Activated T-cell treated with anti-CD3 and anti-CD28 coated beads, Interleukin-2, amount 50 U/mL, for 72 hours (primary cell): ENCODE measurements at places on chromosomes 16 and 17.
A peak's percentile ranks its signal among the peaks of the same experiment; 100 is the strongest.

- DNase-seq: peak; percentile 30
These were observed 509 bp upstream of the ATAD5 start for GRCh38 chr17:30831257-30831656.

- no peak for DNase-seq
These were observed 131.6 kb upstream of the PLCG2 start for GRCh38 chr16:81647527-81647926.

DNA sequence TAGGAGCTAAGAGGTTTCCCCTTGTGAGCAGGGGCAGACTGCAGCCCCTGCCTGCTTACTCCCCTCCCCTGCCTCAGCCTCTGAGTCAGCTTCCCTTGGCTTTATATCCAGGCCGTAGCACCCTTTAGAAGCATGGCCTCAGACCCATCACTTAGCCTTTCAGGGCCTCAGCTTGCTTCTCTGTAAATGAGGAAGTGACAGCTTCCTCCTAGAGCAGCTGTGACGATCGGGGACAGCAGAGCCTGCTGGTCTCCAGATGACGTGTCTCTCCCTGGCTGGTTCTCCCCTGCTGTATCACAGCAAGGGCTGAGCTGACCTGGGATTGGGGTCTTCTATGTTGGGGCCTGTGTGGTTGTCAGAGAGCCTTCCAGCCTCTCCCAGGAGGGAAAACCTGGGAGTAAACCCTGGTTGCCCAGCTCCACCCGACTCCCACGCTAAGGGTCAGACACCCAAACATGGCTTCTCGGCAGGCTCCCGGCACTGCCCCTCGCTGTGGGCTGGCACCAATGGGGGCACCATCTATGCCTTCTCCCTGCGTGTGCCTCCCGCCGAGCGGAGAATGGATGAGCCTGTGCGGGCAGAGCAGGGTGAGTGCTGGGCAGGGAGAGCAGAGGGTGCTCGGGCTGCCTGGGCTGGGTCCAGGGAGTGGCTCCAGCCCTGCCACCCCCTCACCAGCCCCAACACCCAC lies 16.3 kb upstream of the MYO15B start:
- DNase-seq: no peak

- DNase-seq: no peak
These were observed 10.8 kb upstream of the G6PC1 start for GRCh38 chr17:42889809-42890208.

DNA sequence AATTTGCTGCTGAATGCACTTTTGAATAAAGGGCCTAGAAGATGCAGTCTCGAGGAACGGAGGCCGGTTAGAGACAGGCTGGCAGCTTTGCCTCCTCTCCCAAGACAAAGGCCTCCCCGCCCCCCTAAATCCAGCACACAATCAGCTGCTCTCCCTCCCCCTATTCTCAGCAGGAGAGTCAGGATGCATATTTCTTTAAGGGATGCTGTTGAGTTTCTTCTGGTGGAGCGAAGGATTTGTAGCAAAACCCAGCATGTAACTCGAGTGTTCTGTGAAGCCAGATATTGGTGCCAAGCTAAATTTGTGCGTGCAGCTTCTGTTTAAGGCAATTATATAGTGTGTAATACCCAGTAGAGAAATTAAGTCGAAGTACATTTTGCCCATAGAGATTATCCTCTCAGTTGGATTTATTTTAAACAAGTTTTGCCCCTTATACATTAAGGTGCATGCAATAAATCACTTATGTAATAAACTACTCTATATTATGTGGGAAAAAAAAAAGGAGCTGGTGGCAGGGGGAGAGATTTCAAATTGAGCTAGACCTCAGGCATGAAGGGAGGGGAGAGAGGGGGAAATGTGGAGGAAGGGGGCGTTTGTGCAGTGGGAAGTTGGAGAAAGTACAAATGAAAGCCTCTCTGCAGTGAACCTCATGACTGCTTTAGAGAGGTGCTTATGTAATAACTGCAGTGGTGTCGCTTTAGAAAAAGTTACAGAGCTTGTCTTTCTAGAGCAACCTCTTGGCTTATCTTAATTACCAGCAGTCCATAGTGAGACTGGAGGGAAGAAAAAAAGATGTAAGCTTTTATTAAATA lies 599.2 kb downstream of the MAF start:
- DNase-seq: no peak

DNA sequence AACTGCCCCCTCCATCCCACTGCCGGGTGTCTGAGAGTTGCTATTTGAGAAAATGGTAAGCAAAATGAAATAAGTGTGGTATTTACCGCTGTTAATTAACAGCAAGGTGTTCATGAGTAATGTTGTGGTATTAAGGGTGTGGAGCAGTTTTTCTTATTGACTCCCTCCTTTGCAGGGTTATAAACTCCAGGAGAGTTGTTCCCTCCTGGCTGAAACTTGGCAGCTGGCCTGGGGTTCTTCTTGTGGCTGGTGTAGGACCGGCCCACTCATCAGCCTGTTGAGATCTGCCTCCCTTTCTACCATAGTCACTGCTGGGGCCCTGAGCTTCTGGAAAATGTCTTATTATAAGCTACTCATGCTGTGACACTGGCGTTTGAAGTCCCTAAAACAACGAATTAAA lies 128.6 kb downstream of the SOX9 start:
- no peak for DNase-seq

DNA sequence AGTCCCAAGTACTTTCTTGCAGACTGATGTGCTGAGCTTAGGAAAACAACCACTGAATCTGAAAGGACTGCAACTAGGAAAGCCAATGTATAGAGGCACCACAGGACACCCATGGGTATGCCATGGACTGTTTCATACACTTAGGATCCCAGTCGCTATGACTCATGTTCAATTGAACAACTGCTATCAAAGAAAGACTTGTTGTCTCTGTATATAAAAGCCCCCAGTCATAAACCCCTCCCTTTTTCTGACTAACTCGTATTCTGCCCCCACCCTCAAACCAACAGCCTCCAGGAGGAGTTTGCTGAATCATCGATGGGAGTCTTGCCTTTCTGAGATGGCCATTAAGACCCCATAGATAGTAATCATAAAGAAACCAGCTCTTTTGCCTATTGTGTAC lies 205.4 kb downstream of the ANKFN1 start:
- no peak for DNase-seq

DNA sequence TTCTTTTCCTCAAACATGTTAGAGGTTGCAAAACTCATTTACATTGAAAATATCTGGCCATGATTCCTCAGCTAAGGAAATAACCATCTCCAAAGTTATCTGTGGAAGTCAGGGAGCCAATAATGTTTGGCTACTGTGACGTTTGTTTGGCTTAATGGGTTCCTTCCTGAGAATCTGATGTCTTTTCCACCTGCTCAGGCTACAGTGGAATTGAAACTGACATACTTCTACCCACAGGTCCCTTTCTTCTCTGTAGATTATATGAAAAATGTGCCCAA lies 221.1 kb upstream of the XYLT1 start:
- DNase-seq: no peak

DNA sequence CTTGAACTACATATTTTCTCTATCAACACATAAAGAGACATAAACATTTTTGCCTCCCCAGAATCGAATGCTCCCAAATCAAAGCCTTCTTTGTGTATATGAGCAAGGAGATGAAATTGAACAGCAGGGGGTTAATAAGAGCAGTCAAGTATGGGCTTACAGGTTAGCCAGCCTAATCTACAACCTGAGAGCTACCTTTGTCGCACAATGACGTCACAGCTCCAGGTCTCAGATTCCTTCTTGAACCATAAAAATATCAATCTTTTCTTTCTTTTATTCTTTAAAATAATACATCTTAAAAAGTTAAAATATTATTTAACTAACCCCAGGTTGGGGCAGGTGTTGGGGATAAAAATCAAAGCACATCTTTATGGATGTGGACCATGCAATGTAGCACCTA lies 482.9 kb upstream of the CDH11 start:
- DNase-seq: no peak

- no peak for DNase-seq
These were observed 18.2 kb downstream of the GALNS start for GRCh38 chr16:88838566-88838965.

DNA sequence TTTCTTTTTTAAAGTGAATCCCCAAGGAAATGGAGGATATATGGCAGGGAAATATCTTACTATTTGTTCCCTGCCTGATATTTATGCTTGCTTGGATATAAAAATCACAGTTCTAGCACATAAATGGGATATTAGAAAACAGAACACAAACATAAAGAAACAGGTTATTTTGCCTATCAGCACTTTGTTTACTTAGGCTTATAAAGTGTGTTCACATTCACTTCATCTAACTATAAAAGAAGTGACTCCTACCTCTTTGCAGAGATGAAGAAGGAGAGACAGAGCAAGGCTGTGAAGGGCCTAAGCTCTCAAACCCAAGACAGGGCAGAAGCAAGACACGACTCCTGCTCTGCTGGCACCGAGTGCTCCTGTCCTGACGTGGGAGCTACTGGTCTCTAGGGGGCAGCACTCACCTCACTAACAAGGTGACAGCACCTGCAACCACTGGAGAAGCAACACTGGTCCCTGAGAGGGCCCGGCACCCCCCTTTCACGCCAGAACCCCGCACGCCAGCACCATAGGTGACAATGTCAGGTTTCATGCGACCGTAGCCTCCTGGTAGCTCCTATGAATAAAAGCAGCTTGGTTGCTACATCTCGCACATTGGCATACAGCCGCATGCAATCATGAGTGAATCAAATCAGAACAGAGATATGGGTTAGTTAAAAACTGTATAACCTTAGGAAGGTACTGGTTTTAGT lies 32.0 kb downstream of the MBTPS1 start:
- peak; percentile 73 for DNase-seq

DNA sequence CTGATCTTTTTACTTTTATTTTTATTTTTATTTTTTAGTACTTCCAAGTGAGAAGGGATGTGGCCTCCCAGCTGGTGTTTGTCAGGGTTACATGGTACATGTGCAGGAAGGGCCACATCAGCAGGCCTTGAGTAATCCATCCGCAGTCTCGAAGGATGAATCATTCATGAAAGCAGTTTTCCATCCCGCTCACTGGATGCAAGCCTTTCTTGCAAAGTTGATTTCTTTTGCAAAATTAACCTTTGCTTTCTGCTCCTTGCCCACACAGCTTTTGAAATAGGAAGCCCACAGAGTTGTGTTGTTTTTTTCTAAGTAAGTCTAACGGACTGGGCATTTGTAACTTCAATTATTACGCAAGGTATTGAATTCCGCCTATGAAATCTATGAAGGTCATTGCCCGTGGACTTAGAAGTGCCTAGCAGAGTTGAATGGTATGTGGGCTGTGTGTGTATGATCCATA lies 157.4 kb downstream of the PRKCA start:
- peak; percentile 18 for DNase-seq

GRCh38 chr16:57865746-57866528 lies 63.6 kb upstream of the KIFC3 start:
- no peak for DNase-seq

DNA sequence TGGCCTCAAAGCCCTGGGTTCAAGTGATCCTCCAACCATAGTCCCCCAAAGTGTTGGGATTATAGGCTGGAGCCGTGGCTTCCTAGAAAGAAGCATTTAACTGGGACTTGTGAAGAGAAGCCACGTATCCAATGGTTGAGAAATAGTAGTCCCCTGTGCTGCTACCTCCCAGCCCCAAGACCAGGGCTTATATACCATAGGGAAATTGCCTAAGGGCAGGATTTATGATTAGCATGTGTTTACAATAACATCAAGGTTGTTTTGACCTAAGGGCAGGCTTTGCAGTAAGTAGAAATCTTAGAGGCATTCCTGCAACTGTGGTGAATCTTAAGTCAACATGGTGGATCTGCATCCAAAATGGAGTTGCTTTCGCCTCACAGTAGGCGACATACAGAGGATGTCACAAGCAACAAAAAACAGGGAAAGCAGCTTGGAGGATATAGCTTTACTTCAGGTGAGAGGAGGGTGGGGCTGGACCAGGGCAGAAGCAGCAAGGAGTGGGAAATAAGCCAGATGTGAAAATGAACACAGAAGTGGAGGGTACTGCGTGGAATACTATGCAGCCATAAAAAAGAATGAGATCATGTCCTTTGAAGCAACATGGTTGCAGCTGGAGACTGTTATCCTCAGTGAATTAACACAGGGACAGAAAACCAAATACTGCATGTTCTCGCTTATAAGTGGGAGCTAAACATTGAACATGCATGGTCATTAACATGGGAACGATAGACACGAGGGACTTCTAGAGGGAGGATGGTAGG lies 18.7 kb upstream of the NSMCE1 start:
- no peak for DNase-seq

- DNase-seq: no peak
These were observed 66.1 kb downstream of the MYO18A start for GRCh38 chr17:29114141-29114540.

- DNase-seq: peak; percentile 19
These were observed 25.0 kb downstream of the TEX14 start for GRCh38 chr17:58666858-58667267.

- DNase-seq: no peak
These were observed 19.7 kb downstream of the ALKBH5 start for GRCh38 chr17:18203308-18203707.

GRCh38 chr17:59329176-59330052 lies 2.0 kb upstream of the YPEL2 start:
- DNase-seq: peak; percentile 52

DNA sequence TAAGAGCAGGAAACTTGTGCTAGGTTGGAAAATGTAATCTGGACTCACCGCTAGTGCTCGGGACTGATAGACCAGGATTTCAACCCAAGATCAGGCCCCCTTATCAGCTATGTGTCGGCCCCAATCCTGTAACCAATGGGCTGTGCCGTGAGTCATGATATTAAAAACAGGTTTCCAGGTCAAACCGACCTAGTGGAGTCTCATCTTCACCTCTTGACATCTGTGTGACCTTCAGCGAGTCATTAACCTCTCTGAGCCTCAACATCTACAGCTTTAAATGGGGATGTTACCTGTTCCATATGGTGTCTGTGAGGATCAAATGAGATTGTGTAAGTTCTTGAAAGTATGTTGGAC lies 512 bp downstream of the PMM2 start:
- peak; percentile 26 for DNase-seq

DNA sequence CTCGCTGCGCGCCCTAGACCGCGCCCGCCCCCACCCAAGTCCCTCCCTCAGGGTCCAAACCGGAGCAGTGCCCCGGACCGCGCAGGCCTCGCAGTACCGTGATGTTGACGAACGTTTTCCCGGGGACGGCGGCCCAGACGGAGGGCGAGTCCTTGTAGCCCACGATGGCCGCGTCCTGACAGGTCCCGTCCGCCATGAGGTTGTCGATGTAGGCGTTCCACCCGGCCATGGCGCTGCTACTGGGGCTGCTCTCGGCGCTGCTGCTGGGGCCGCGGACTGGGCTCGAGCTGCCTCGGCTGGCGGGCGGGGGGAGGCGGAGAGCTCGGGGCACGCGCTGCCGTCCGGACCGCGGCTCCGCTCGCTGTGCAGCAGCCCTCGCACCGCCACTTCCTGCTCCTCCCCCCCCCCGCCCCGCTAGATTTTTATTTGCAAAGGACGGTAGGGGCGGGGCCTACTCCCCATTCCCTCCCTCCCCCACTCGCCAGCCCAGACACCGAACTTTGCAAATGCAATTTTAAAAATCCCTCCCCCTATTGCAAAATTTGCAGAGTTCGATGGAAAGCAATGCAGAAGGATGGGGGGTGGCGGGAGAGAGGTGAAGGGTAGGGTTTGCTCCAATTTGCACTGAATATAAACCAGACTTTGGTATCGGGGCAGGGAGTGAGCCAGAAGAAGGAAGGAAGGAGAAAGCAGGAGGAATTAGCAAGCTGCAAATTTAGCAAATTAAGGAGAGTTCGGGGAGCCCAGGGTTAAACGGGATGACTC lies at the start of gene PFN1:
Gene PFN1 (minus strand): TSS at position 365 of the 765 bp plus-strand sequence. CDS start 136 bp downstream, at position 229.
- peak; percentile 92 for DNase-seq

- peak; percentile 60 for DNase-seq
These were observed 57.5 kb downstream of the WIPI1 start for GRCh38 chr17:68399638-68400403.

- DNase-seq: no peak
These were observed 232.3 kb downstream of the KATNIP start for GRCh38 chr16:27781981-27782880.
